ENCODE measurements at places on chromosomes 6 and 20.

DNA sequence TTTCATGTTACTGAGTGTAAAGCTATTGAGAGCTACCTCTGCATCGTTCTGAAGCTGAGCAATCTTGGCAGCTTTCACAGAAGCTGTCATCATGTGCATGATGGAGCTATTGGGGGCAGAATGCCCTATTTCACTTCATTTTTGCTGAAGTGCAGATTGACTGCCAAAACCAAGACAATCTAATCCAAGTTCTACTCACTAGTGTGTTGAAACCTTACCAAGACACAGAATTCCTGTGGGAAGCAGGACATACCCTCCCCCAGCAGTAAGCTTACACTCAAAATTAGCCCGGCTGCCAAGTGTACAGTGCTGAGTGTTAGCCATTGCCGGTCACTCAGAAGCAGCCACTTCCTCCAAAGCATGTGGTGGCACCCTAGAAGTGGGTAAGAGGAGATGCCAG is 177.3 kb upstream of the TENT5A start:
- DNase-seq = no peak

GRCh38 chr20:63432577-63433325 is 39.7 kb downstream of the KCNQ2 start:
- no peak for DNase-seq

- DNase-seq = no peak
Measured at GRCh38 chr20:14543040-14543439, 205.6 kb upstream of the FLRT3 start.

GRCh38 chr6:121531658-121532169 is 96.3 kb downstream of the GJA1 start:
- no peak for DNase-seq

DNA sequence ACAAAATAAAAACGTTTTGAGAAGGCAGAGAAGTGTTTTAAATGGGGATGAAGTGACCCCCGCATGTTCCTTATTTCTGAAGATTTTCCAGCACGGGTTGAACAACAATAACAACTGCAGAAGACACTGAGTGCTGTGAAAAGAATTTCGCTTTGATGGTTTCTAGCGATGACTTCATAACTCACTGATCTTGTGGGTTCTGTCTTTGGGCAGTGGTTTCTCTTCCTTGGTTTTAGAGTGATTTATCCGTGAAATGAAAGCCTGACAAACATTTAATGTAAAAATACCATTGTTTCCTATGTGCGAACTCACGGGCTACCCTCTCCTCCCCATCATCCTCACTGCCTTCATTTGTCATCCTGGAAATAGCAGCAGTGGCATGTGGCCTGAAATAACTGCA is 793.9 kb downstream of the QKI start:
- DNase-seq = no peak

GRCh38 chr6:13311155-13311554 is 17.2 kb downstream of the TBC1D7 start:
- DNase-seq = no peak

DNA sequence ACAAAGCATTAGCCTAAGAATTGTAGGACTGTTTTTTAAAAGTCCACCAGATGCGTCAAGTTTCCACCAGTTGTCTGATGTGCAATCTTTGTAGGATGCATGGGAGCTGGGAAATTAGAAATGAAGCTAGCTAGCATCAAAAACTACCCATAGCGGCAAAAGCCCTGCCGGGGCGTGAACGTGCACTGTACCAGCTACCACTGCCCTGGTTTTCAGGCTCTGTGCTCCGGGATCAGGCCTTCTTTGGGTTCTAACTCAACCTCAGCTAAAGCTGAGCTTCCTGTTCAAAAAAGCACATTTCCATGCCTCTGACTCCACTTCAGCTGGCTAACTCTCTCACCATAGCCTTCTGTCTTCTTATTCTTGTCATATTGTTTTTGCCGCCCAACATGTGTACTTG is 26.9 kb upstream of the FUCA2 start:
- no peak for DNase-seq

GRCh38 chr6:19802656-19803055 is 34.5 kb upstream of the ID4 start:
- DNase-seq = no peak

Data from stimulated activated CD4-positive, alpha-beta T cell treated with anti-CD3 and anti-CD28 coated beads, Interleukin-1b, Interleukin-23, amount 100 ng/mL, for 48 hours (primary cell).